ENCODE measurements at places on chromosomes 6 and 20.
A peak's percentile ranks its signal among the peaks of the same experiment; 100 is the strongest.

- DNase-seq, result no peak
Observed at GRCh38 chr6:87869064-87869905, 167.3 kb upstream of the AKIRIN2 start.

GRCh38 chr6:105106260-105106659 lies 73.6 kb downstream of the POPDC3 start:
- no peak for DNase-seq

GRCh38 chr20:48728042-48728825 lies 99.6 kb downstream of the PREX1 start:
- no peak for DNase-seq

GRCh38 chr6:161890832-161891297 lies 617.0 kb upstream of the AGPAT4 start:
- DNase-seq, result no peak

- no peak for DNase-seq
Observed at GRCh38 chr6:341914-342831, 49.4 kb upstream of the IRF4 start.

DNA sequence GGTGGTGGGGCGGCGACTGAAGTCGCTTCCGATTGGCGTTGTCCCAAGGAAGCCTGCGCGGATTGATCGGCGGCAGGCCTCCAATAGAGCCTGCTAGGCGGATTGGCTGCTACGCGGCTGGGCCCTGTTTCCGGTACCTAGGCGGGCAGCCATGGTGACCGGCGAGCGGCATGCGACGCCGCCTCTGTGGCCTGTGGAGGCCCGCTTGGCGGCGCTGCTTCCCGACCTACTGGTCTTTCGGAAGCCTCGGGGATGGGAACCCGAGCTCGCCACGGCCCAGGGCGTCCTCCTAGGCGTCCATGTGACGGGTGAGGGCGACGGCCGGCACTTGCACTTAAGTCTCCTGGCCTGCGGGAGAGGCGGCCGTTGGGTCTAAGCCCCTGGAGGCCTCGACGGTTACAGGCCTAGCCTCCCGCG lies 28.1 kb downstream of the NFYA start:
- peak; percentile 5 for DNase-seq

DNA sequence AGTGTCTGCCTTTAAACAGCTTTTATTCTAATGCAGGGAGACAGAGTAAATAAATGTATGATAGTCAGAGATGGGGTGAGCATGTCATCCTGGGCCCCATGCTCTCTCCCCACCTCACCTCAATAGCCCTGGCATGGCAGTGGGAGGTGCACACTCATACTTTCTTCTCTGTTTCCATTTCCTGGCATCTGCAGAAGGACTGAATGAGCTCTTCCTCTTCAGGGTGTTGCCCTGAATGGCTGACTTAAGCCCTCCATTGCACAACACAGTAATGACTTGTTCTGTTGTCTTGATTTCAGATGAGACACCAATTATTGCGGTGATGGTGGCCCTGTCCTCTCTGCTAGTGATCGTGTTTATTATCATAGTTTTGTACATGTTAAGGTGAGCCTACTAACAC lies 57.0 kb upstream of the GNRH2 start:
- no peak for DNase-seq

GRCh38 chr6:83169106-83169505 lies 24.0 kb downstream of the PGM3 start:
- no peak for DNase-seq

DNA sequence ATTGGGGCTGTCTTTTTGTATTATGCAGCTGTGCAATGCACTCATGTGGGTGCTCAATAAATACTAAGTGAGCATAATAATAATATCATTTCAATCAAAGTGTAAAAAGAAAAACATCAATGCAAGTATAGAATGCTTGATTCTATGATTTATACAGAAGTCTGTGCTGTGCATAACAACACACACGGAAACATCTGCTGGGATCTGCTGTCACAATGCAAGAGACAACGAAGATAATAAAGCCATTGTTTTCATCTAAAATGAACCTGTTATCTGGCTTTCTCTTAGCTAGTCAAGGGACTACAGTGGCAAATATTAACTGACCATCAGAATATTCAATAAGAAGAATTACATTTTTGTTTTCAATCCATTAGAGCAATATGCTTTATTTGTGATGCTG lies 1156.9 kb upstream of the MAP3K7 start:
- no peak for DNase-seq

DNA sequence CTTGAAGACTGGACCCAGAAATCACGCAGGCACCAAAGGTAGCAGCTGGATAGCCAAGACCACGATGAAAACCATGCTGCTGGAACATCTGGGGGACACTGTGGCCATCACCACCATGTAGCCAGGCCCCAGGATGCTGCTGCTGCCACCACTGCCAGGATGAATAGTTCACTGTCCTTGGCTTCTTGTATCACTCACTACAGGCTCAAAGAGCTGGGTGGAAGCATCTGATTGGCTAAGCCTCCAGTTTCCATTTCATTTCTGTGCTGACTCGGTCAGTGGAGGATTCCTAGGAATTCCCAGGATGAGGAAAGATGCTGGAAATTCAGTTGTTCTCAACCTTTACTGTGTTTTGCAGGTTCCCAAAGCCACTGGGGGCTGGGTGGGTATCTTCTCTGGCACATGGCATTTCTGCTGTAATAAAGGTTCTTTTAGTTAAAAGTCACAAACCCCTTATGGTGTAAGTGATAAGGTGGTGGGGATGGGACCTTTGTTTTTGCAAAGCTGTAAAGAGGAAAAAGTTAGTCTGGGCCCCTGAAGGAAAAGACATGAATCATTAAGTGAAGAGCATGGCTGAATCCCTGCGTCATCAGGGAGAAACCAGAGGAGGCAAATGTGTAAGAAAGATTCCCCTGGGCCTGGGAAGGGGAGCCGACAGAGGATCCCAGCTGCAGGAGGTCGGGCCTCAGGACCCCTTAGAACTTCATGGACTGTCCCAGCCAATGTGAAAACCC lies 75.6 kb upstream of the RNF24 start:
- no peak for DNase-seq

- DNase-seq, result no peak
Observed at GRCh38 chr6:160055813-160056212, 65.8 kb upstream of the SLC22A1 start.

DNA sequence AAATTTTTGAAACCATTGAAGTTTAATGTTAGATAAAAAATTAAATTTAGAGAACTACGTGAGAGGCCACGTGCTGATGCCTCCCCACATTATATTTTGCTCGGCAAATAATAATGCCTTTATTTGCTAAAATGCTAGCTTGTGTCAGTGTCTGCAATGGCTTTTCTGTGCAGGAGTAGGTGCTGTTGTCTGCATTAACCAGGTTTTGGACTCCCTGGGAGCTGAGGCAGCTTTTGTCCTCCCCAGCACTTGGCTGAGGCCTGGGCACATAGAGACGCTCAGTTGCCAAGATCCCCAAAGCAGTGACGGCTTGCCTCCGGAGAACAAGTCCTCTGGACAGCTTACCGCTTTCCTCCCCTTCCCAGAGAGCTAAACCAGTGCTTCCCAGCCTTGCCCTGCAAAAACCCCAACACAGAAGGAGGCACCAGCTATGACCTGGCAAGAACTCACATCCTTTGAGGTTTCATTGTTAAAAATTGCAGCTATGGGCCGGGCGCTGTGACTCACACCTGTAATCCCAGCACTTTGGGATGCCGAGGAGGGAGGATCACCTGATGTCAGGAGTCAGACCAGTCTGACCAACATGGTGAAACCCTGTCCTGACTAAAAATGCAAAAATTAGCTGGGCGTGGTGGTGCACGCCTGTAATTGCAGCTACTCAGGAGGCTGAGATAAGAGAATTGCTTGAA lies 59.9 kb downstream of the KAT14 start:
- DNase-seq, result no peak

GRCh38 chr6:118197539-118197938 lies 290.5 kb downstream of the SLC35F1 start:
- no peak for DNase-seq

GRCh38 chr6:13733178-13733887 lies 21.7 kb upstream of the RANBP9 start:
- no peak for DNase-seq

DNA sequence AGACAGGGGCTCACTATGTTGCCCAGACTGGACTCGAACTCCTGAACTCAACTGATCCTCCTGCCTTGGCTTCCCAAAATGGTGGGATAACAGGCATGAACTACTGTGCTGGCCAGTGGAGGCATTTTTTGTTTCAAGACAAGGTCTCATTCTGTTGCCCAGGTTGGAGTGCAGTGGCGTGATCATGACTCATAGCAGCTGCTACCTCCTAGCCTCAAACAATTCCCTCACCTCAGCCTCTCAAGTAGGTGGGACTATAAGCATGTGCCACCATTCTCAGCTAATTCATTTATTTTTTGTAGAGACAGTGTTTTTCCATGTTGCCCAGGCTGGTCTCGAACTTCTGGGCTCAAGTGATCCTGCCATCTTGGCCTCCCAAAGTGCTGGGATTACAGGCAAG lies 17.2 kb downstream of the ENPP3 start:
- no peak for DNase-seq

DNA sequence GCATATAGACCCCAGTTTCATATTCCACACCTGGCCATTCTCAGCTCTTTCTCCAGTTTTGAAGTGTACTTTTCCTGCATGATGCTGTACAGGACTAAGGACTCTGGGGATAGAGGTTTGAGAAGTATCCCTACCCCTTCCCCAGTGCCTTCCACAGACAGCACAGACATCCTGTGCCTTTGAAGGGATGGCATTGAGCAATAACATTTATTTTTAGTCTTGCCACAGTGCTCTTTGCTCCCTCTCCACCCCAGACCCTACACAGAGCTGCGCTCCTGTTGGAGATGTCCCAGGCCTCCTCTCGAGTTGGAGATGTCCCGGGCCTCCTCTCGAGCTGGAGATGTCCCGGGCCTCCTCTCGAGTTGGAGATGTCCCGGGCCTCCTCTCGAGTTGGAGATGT lies 275.8 kb downstream of the FARS2 start:
- DNase-seq, result no peak

- no peak for DNase-seq
Observed at GRCh38 chr6:118752803-118753202, 101.4 kb upstream of the CEP85L start.

DNA sequence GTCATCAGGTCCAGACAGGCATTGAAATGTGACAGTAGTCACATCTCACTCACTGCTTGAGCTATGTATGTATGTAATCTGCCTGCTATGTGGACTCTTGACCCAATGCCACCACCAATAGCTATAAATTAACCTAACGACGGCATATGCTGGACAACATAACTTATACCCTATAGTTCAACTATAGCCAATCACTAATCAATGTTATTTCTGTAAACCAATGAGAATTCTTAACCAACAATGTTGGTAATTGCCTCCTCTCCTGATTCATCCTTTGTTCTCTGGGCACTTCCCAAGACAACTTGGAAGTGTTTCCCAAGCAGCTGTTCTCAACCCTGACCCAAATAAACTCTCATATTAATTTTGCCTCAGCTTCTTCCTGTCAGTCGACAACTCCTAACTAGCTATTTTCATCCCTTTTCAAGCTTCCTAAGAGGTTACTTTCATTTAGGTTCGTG lies 24.1 kb upstream of the SERPINB1 start:
- no peak for DNase-seq

DNA sequence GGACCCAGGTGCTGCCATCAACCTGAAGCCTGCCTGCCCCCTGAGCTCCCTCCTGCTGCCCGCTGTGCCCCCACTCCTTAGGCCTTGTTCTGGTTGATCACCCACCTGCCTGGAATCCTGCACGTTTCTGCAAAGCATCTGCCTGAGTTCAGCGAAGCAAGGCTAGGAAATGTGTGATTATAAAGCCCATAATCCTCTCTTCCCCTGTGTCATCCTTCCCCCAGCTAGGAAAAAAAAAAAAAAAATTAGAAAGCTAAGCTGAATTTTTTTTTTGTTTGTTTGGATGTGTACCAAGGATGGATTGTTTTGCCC lies 93.2 kb downstream of the FOXA2 start:
- no peak for DNase-seq

DNA sequence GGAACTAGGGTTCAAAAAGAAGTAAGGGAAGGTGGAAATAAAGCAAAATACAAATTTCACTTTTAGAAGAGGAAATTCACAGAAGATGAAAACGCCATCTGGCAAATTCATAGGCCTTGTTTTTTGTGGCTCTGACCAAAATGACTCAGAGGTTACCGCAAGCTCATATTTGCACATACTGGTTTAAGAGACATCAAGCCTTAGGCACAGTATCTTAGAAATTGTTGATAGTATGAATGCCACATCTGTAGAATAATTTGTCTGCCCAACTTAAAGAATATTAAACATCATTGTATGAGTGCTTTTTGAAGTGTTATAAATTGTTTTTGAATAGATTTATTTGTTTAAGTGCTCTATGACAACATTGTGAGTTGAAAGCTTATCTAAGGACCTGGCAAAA lies 10.6 kb downstream of the TAAR1 start:
- no peak for DNase-seq

GRCh38 chr6:119166024-119166784 lies 87.7 kb upstream of the FAM184A start:
- no peak for DNase-seq

- no peak for DNase-seq
Observed at GRCh38 chr6:30151580-30151979, 9.4 kb downstream of the TRIM10 start.

- no peak for DNase-seq
Observed at GRCh38 chr6:127533736-127534135, 14.6 kb upstream of the MTCL3 start.

DNA sequence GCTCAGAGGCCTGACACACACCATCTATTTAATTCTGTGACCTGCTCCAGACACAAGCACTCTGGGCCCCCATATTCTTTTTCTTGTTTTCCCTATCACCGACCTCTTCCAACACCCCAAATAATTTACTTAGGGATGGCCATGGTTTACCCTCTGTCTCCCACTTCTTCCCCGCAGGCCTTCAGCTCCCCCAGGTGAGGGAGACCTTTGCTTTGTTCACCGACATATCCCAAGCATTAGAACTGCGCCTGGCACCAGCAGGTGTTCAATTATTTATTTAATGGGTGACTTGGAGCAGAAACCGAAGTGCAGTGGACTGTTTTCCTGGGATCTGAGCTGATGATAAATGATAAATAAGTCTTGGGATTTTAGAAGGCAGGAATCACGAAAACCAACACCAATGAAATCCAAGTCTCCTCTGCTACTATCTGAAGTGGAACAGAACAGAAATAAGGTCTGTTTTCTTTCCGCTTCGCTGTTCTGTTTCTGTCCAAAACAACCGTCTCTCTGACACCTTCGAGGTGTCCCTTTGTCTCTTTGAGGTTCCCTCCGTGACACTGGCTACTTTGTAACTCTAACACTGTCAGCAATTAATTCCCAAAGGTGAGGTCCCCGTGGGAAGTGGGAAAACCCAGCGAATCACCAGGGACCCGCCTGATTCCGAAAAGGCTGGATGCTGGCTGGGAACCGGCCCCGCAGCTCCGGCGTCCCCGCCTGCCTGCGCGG lies 1.1 kb upstream of the RIN2 start:
- DNase-seq, result no peak

Data from activated CD4-positive, alpha-beta T cell treated with anti-CD3 and anti-CD28 coated beads, Interleukin-2, amount 50 U/mL, for 4 hours (primary cell).